ENCODE measurements at places on chromosomes 3 and 15.

DNA sequence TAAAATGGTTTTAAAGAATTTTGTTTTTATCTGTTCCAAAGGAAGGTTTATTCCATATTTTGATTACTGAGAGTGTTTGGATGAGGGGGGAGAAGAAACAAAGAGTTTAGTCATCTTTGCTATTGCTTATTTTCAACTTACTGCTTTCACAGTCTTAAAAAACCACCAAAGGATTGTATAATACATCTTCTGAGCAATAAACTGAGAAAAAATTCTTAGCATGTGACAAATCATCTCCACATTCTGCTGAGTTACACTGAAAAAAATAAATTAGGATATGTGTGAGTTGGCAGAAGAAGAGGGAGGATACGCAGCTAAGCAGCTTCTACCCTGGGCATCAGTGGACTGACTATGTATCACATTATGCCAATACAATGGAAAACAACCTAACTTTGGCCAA is 23.2 kb upstream of the ACTC1 start:
- DNase-seq: no peak

GRCh38 chr3:52067046-52067445 is 10.7 kb upstream of the DUSP7 start:
- no peak for DNase-seq

GRCh38 chr15:58594898-58595297 is 154.6 kb downstream of the ADAM10 start:
- no peak for DNase-seq

- no peak for DNase-seq
Observed at GRCh38 chr3:114440700-114441099, 146.9 kb downstream of the TIGIT start.

DNA sequence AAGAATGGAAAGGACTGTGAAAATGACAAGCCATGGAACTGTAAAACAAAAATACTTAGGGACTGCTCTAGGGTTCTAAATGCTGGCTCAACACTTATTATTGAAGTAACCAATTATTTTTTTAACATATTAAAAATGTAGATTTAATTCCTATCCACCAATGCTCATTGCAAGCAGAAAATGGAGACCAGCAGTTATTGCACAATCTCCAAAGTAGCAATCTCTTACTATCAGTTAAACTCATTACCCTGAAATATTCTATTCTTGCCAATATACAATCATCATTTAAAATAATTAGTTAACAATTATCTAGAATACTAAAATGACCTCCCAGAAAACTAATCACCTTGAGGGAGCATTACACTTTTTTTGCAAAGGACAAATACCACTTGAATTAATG is 499.8 kb downstream of the NAALADL2 start:
- no peak for DNase-seq

DNA sequence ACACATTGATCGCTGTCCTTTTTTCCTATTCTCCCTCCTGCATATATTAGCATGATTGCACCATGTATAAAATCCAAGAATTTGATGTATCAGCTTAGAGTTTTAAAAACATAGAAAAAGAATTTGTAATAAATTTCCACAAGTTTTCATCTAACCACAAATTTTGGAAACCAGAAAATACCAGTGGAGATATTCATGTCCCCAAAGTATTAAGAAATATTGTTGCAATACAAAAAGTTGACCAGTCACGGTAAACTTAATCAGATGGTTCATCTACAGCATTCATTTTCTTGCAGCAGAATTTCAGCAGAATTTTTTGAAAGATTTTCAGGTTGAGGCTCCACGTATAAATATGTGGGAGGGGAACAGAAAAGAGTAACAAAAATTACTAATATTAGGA is 500.9 kb upstream of the MDFIC2 start:
- DNase-seq: no peak

DNA sequence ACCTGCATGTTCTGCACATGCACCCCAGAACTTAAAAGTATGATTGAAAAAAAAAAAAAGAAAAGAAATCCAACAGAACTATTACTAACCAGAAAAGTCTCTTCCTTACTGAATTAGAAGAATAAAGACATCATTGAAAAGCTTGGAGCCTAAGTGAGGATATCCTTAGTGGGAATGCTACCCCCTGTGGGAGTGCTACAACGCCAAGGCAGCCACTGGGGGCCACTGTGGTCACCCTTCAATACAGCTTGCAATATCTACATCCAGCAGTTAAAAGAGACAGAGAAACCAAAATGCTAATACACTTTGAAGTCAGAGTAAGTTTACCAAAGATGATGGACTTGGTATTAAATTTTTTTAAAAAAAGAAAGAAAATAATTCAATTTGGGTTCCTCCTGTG is 292.0 kb downstream of the PLCL2 start:
- no peak for DNase-seq

DNA sequence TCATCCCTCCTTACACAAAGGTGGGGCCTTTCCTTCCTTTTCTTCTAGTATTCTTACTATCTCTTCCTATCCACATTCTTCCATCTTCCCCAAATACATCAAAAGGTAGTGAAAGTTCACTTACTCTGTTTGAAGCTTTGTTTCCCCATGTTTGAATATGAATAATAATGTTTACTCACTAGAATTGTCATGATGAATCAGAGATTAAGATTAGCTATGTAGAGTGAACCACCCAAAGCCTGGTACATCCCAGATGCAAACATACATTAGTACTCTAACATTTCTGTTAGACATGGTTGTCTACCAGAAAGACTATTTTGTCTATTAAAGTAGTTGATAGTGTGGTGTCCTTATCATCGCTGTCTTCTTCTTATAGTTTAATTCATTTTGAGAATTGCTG is 327.1 kb upstream of the TBC1D5 start:
- DNase-seq: no peak

DNA sequence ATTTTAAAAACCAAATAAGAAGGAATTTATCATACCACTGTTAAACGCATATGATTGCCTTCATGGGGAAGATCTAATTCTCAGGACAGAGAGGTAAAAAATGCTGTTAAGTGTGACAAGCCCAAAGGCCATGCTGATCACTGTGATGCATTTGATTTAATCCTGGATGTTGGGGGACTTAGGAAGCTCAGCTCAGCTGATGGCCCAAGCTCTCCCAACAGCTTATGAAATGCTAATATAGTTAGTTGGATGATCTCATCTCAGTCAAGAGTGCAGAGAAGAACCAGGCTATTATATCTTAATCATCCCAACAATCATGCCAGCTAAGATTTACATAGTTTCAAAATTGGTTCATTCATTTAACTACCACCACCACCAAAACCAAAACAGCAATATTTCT is 340.0 kb downstream of the IL20RB start:
- no peak for DNase-seq

- DNase-seq: no peak
Observed at GRCh38 chr3:52283306-52283705, 4.3 kb upstream of the GLYCTK start.

DNA sequence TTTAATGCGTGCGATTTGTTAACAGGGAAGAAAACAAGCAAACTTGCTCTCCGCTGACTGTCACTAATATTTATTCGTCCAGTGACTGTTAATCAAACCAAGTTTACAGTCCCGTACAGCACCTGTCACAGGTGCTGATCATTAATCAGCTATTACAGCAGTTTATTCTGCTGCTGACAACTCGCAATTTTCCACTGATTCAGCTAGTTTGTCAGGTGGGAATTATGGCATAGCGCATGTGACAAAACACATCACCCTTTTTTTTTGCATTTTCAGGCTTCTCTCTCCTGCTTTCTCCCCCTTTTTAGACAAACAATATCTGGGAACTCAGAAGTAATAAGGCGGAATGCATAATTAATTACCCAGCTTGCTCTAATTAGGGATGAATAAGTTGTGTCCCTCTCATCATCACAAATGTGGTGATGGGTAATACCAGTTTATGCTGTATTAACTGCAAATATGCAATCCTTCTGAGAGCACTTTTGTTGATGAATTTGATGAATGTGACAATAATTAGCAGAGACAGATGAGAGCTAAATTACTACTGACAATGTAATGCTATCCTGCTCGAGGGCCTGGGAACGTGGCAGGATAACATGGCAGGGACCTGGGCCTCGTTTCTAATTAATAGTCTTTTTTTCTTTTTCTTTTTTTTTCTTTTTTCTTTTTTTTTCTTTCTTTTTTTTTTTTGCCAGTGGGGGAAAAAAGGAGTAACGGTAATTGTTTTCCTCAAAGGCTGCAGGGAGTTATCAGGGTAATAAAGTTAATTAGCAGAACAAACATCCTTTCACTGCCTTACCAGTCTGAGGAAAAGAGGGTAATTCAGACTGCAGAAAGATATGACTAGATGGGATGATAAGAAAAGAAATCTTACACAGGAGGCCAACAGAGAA is 150.3 kb upstream of the SOX2 start:
- DNase-seq: no peak

DNA sequence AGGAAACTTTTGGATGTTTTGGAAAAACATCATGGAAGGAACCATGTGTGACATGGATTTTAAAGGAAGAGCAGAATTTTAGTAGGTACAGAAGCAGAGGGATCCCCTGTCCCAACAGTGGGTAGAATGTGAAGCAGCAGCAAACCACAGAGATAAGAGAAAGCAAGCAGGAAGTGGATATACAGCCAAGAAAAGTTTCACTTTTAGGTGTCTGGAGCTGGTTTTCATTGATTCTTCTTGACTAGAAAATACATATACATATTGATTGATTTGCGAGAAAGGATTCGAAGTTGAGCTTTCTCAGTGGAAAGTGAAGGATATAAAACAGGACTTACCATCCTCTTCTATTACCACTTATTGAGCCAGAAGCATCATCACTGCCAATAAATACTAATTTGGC is 133.5 kb downstream of the KCNMB2 start:
- DNase-seq: no peak

DNA sequence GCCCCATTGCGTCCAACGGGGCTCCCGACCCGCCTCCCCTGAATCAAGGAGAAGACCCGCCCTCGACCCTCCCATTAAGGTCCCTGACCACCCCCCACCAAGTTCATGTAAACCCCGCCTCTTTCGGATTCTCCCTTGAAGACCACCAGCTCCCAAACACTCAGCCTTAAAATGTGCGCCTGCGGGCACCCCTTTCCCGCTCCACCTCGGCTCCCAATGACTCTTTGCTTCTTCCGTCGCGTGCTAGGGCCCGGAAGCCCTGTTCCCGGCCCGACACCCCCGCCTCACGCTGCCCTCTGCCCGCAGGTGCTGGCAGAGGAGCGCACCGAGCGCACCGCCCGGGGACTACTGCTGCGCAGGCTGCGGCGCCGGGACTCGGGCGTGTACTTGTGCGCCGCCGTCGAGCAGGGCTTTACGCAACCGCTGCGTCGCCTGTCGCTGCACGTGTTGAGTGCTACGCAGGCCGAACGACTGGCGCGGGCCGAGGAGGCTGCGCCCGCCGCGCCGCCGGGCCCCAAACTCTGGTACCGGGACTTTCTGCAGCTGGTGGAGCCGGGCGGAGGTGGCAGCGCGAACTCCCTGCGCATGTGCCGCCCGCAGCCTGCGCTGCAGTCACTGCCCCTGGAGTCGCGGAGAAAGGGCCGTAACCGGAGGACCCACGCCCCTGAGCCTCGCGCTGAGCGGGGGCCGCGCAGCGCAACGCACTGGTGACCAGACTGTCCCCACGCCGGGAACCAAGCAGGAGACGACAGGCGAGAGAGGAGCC is 2.7 kb upstream of the LSMEM2 start:
- no peak for DNase-seq

- no peak for DNase-seq
Observed at GRCh38 chr3:29486096-29486495, 205.2 kb downstream of the RBMS3 start.

DNA sequence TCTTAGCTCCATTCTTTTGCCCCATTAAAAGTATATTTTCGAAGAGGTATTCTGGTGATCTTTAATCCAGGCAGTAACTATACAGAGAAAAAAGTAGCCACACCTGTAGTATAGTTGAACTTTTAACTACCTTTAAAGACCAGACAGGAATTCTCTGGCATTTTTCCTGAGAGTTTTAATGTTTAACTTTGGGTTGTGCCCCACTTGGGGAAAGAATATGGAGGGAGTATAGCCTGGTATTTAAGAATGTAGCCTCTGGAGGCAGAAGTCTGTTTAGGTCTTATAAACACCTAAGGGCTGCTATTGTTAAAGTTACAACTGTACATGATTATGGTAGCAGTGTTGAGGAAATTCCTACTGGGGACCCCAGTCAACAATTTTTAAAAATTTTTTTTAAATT is 19.3 kb downstream of the C3orf85 start:
- DNase-seq: no peak

- no peak for DNase-seq
Observed at GRCh38 chr3:8653800-8654408, 9.3 kb upstream of the SSUH2 start.

DNA sequence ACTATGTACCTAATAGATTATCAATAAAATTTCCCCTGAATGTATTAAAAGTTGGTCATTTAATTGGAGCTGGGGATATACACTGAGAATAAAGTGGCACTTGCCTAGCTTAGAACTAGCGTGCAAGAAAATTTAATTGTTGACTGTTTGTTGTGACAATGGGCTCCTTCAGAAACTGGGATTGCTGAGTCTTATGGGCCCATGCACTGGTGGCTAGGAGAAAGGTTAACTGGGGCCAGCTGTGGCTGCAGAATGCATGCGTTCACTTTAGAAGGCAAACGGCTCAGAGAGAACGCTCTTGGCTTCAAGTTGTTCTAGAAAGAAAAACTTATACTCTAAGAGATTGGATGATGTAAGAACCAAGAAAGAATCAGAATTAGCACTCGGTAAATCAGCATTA is 18.7 kb upstream of the LPP start:
- no peak for DNase-seq

GRCh38 chr3:178343433-178344038 is 192.7 kb upstream of the KCNMB2 start:
- no peak for DNase-seq

DNA sequence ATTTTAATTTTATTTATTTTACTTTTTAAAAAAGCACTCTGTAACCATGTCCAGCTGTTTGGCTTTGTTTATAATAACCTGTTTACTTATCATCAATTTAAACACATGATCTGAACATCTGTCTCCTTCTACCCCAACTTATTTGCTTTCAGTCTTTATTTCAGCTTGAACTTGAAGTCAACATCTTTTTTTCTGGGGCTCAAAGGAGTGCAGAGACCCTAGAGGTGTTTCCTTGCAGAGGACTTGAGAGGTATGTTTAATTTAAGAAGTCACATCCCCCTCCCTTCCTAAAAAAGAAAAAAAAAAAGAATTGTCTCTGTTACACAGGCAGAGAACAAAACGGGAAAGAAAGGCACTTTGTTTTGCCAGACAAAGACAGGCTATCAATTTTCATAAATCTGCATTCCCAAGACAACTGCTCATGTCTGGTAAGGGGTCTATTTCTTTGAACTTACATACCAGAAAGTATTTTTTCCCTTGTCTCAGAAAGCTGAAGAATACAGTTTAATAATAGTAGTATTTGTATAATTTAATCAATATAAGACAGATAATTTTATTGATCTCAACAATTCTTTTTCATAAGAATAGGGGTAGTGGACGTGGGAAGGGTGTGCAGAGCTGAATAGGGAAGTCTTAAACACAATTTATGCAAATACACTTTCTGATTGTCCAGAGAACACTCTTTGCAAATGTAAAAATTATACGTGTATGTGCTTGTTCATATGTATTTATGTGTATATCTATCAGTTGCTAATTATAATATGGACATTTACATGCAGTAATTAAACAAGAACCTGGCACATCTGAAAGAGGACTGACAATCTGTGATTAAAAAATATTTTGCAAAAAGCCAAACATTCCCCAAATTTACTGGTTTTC is 109.7 kb upstream of the PDZRN3 start:
- DNase-seq: no peak

Data from iPS DF 19.7 (cell line).